Urinary bladder (tissue), 4 donors: ENCODE measurements at places on chromosomes 2 and 18. TPM values are rescaled to one million over a fixed set of nuclear protein-coding genes. Genes with fewer than 3 reads are reported as not detected.

DNA sequence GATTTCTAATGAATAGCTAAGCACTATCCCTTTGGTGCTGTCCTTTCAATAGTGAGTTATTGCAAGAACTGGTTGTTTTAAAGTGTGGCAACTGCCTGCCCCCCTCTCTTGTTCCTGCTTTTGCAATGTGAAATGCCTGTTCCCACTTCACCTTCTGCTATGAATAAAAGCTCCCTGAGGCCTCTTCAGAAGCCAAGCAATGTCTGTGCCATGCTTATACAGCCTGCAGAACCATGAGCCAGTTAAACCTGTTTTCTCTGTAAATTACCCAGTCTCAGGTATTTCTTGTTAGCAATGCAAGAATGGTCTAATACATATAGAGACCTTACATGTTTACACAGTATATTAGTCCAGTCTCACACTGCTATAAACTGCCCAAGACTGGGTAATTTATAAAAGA, 15.0 kb upstream of the METTL21A start:
- no peak for DNase-seq

DNA sequence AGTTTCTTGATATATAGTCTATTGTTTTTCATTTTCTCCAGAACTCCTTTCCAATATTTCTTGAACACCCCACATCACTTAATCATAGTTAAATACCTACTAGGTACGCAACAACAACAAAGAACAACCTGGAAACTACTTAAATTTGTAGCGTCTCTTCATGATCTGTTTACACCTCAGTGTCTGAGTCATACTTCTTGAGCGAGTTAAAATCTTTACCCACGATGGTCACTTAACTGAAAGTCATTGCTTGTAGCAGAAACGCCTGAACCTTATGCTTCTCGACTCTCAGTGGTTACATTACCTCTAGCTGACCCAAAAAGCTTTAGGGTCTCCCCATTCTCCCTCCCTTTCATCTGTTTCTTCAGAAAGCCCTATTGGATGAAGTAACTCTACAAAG, 131.3 kb downstream of the EN1 start:
- DNase-seq: no peak

GRCh38 chr2:150421126-150421651, 66.3 kb downstream of the RND3 start:
- no peak for DNase-seq

DNA sequence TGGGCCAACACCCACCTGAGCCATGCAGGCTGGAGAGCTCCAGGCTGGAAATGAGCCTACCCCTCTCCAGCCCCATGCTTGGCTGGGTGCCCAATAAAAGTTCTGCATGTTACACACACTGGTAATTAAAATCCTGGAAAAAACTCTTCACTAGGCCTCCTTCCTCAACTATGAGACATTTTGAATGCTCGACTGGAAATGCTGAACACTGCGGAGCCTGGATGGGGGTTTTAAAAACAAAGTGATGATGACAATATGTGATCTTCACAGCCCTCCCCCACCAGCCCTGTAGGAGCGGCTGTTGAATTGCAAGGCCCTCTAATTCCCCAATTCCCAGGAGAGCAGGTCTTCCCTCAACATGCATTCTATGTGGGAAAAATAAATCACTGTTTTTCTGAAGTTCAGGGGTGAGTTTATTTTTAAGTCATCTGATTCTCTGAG, 179.2 kb downstream of the TTC32 start:
- DNase-seq: no peak

DNA sequence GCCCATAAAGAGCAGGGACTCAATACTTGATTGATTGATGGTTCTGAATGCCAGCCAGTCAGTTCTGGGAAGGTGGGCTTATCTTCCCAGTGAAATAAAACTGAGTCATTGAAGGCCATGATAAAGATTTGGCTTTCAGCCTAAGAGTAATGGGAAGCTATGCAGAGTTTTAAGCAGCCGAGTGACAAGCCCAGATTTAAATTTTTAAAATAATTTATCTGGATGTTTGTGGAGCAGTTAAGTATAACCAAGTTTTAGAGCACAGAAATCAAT, 122.8 kb downstream of the RAPGEF4 start:
- DNase-seq: no peak

DNA sequence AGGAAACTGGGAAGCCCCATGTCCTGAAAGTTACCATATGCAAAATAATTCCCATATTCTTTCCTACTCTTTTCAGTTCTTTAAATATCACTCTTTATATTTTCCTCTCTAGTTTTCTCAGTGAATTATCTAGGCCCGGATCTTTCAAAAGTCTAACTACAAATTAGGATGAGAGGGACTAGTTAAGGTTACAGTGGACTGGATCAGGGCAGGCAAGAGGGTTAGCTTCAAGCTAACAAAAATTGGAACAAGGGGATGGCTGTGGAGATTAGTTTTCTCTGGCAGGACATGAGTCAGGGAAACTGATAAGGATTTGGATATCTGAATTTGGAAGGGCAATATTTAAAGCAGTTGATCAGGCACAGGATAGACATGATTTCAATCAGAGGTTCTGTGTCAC, 30.4 kb upstream of the BBS5 start:
- no peak for DNase-seq

DNA sequence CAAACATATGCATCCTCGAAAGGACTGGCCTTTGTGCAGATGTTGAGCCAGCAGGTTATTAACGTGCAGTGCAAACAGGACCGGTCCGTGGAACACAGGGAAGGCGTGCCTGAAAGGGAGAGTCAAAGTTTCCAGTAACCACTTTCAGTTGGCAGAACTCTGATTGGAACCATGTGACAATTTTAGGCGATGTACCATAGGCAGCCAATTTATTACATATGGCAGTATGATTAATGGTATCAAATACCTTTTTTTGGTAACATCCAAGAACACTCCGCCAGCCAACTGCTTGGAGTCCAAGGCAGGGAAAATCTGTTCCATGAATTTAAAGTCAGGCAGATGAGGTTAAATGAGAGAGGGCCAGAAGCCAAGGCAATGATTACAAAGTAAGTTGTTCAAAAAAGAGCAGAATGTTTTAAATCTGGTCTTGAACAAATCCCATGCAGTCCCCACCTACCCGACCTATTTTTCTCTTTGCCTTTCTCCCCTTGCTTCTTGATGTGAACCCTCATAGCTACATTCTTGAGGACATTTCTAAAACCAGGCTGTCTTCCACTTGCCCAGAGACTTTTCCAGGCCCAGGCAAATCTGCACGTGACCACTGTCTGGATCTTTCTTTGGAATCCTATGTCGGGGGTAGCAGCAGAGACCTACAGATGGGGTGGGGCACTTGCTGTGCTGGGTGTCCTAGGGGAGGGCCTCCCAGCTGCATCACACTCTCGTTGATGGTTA, 351.7 kb downstream of the HRH4 start:
- no peak for DNase-seq

GRCh38 chr2:128558895-128559532, 240.3 kb upstream of the HS6ST1 start:
- no peak for DNase-seq

DNA sequence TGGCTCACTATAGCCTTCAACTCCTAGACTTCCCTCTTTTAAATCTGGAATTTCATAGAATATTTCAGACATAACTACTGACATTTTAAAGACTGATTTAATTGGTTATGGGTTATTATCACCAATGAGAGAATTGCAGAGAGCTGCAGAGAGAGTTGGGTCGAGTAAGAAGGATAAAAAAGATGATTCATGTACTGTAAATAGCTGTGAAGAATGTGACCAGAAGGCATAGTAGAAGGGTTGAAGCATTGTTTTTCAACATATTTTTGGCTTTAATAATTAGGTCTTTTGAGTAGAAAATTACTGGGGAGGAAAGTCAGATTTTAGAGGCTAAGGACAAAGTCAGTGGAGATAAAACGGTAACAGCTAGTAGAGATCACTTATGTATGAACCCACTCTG, 503.2 kb upstream of the SLC8A1 start:
- no peak for DNase-seq

DNA sequence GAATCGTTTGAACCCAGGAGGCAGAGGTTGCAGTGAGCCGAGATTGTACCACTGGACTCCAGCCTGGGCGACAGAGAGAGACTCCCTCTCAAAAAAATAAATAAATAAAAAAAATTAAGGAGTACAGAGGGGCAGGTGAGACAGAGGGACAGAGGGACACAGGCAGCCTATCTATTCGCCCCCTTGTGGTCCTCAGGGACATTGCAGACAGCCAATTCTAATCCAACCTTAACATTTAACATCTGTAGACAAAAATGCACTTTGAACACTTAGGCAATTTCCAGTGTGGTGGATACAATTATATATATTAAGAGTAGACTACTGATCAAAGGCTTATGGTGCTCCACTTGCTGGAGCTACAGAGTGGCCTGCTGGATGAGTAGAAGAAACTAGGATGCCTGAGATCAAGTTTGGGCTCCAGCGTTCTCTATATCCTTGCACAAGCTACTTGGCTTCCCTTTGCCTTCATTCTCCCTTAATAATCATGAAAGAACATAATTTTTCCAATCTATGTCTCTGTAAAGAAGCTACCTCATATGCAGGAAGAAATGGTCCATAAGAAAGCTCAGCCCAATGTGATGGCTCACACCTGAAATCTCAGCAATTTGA, 8.2 kb upstream of the SMARCAL1 start:
- no peak for DNase-seq

GRCh38 chr2:31831585-31831984, 179.2 kb downstream of the MEMO1 start:
- DNase-seq: no peak

- no peak for DNase-seq
Measured at GRCh38 chr2:101736861-101737291, 39.4 kb downstream of the MAP4K4 start.

TCF23 gene
- total RNA-seq: 0.85 TPM

POTEI gene
- 0.05 TPM for total RNA-seq

DNA sequence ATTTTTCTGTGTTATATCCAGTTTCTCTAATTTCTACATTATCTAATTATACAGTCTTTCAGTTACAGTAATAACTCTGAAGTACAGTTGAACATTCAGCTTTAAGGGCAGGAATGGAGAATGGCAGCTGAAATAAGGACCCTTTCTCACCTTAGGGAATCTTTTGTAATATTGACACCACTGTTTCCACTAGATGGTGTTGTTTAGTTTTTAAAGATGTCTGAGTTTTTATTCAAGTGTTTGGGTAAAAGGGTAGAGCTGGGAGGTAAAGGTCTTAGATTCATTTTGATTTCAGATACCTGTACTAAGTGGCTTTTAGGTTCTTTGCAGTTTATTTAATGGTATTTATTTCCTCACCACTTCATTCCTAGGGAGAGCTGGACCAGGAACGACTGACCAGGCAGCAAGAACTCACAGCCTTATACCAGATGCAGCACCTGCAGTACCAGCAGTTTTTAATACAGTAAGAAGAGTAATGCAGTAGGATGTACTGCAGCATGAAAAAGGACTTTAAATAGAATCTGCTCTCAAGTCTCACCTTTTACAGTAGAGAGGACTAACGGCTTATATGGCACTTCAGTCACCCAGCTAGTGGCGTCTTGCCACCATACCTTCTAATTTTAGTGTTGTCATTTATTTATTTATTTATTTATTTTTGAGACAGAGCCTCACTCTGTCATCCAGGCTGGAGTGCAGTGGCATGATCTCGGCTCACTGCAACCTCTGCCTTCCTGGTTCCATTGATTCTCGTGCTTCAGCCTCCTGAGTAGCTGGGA, 33.2 kb upstream of the KCNJ13 start:
- no peak for DNase-seq

POTEJ gene
- total RNA-seq: not detected

GRCh38 chr18:1092228-1092627, 187.6 kb downstream of the ADCYAP1 start:
- DNase-seq: no peak
